ENCODE measurements at places on chromosomes 2 and 18.

GRCh38 chr2:96847586-96847985 lies 3.8 kb upstream of the ANKRD23 start:
- DNase-seq = no peak

- DNase-seq = no peak
Observed at GRCh38 chr18:76443519-76444445, 51.3 kb downstream of the ZNF516 start.

DNA sequence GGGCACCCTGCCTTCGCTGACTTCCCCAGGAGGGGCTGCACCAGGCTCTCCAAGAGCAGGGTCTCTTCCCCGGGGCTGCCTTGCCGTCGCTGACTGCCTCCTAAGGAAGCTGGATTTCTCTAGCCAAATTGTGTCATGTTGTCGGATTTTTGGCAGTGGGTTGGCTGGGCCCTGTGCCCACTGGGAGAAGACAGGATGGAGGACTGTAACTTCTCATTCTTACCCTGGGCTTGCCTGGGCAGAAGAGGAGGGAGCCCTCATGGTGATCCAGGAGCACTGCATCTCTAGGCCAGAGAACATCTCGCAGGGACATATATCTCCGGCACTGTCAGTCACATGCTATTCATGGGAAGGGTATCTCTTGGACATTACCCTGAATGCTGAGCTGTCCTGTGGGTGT lies 6.3 kb downstream of the MYO7B start:
- DNase-seq = no peak

DNA sequence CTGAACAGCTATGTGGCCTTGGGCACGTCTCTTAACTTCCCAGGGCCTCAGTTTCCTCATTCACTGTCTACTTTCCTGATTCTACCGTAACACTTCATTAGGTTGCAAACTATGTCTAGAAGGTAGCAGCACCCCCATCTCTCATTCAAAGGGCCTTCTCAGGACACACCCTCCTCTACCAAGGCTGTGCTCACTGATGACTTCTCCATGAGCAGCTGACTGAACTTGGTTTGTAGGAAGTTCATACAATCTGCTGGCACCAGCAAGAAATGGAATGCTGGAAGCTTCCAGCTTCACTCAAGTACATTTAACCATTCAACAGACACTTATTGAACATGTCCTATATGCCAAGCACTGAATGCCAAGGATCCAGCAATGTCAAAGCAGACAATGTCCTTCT lies 250.8 kb upstream of the CTAGE1 start:
- no peak for DNase-seq

DNA sequence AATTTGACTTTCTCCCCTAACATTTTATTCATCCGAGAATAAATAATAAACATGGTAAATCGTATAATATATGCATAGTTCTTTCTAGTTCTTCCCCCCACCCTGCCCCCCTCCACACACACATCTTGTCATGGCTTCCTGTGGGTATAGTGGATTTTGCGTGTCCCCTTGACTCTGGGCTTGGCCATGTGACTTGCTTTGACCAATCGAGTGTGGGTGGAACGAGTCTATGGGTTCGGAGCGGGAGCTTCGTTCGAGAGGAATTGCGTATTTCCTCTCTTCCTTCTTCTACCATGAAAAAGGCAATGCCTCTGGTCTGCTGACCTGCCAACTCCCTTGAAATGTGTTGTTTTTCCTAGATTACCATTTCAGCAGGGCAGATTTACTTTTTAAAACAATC lies 175.2 kb downstream of the LTBP1 start:
- DNase-seq = no peak

DNA sequence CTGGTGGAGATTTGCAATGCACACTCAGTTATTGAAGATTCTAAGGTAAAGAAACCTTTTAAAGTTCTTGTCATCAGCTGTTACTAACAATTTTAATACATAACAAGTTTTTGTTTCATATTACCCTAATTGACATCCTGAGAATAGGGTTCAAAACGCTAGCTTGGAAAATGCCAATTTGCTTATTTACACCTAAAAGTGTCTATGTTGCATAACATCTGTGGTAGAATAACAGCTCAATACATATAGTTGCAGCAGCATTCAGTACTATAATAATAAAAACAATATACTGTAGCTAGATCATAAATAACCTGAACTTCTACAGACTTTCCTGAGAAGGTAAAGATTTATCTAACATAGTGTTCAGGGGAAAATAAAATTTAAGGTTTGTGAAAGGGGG lies 219.0 kb downstream of the OSR1 start:
- DNase-seq = no peak

DNA sequence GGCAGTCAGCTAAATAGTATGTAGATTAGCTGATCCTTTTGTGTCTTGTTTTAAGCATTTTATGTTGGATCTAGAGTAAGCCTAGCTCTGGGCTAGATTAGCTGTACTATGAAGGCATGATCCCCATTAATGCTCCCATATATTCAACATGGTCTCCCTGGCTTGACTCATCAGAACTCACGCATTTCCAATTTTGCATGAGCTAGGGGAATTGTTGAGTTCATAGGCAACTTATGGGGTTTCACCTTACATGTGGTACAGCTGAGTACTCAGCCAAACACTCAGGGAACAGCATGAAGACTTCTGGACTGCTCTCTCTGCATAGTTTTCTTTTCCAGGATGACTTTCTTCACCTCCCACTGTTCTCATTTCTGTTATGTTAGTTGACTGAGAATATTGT lies 248.2 kb downstream of the TMX3 start:
- DNase-seq = no peak

DNA sequence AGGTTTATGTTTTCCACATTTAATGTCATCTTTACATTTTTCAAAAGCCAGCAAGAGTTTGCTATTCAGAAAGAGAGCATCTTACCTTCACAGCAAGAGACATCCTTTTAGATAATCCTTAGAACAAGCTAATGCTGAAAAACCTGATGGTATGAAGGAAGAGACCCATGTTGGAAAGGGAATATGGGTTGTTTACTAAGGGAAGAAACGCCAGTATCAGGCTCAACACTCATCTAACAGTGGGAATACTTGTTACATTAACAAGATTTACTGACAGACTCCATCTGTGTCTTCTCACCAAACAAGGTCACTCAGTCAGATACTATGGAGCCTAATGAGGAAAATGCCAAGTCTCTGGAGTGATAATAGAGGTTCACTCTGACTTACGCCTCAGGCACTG lies 1474.1 kb upstream of the SLC39A10 start:
- no peak for DNase-seq

- no peak for DNase-seq
Observed at GRCh38 chr2:139439100-139439499, 658.9 kb upstream of the NXPH2 start.

DNA sequence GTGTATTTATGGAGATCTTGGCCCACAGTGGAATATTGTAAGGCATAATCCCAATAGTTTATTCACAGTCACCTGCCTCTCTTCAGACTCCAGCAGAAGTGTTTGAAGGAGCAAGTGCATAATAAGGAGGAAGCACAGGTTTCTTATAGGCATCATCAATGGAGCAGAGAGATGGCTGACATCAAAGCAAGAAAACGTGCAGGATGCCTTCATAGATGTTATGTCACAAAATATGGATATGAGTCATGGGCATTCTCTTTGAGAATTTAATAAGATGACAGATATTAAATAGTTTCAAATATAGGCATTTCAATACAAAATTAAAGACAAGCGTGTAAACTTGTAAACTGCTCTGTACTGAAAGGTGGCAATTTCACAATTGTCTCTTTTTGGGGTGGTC lies 4.0 kb upstream of the RND3 start:
- DNase-seq = no peak

- no peak for DNase-seq
Observed at GRCh38 chr2:25076749-25077148, 34.9 kb downstream of the EFR3B start.

- no peak for DNase-seq
Observed at GRCh38 chr2:61233581-61233980, 71.6 kb downstream of the C2orf74 start.

DNA sequence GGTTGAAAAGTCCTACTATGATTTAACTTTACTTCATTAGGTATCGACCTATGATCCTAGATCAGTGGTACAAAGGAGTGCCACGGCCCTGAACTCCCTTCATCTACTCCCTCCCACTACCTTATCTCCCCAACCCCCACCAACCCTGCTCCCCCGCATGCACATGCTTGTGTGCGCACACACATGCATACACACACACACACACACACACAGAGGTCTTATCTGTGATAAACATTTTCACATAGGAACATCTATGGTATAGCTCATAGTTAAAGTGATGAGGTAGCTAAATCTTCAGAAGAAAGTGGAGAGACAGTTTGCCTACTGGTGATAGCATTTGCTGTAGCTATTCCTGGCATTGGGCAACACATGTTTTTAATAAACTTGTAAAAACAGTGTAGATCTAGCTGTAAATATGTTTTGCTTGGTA lies 471.3 kb downstream of the ZEB2 start:
- no peak for DNase-seq

GRCh38 chr18:5288517-5288935 lies 7.0 kb downstream of the ZBTB14 start:
- no peak for DNase-seq

- DNase-seq = no peak
Observed at GRCh38 chr18:78123926-78124797, 855.5 kb upstream of the SALL3 start.

- DNase-seq = no peak
Observed at GRCh38 chr2:152344579-152345195, 9.7 kb downstream of the FMNL2 start.

DNA sequence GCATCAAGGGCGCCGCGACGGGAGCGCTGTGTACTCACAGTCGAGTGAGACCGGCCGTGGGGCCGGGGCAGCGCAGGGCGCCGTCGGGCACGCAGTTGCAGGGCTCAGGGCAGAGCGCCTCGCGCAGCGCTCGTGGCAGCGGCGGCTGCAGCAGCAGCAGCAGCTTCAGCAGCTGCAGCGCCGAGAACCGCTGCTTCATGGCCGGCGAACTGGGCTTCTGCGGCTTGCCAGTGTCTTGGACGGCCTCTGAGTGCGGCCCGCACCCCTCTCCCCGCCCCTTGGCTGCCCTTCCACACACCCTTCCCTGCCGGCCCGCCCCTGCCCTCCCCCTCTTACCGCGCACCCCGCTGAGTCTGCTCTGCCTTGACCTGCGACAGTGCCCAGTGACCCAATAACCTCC lies at the start of gene LHCGR:
Gene LHCGR (minus strand): TSS at position 252 of the 400 bp plus-strand sequence. CDS start 53 bp downstream, at position 199.
- DNase-seq = no peak

GRCh38 chr2:105752691-105753358 lies 8.1 kb downstream of the NCK2 start:
- DNase-seq = no peak

DNA sequence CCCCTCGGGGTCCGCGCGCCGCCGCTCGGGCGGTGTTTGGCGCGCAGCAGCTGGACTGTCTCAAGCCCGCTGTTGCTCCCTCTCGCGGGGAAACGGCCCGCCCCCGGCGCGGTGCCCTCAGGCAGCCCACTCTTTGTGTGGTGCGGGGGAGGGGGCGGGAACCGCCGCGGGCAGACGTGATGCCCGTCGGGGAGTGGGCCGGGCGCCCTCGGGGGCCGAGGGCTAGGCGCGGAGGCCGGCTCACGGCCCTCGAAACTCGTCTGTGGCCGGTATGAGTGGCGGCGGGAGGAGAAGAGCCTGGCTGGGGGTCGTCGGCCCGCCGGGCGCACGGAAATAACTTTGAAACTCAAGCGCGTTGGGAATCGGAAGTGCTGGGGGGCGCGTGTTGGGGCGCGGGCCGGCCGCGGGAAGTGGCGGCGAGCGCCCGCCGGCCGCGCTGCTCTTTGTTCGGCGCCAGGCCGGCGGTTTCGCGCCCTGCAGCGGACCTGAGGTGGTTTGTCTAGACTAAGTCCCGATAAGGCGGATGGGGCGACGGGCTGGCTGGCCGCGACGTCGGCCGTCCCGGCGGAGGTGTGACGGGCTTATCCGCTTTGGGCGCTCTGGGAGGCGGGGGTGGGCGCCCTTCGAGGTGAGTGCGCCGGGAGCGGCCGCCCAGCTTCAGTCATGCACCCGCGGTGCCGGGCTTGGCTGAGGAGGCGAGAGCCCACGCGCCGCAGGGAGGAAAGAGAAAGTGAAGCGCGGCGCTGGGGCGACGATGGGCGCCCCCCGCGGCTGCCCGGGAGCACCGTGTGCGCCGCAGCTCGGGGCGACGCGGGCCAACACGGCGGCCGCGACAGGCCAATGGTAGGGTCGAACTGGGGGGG lies 679 bp downstream of the PTMA start:
- no peak for DNase-seq
